Cerebellar cortex (tissue), 1 donor: ENCODE measurements at places on chromosomes 3 and 15.

DNA sequence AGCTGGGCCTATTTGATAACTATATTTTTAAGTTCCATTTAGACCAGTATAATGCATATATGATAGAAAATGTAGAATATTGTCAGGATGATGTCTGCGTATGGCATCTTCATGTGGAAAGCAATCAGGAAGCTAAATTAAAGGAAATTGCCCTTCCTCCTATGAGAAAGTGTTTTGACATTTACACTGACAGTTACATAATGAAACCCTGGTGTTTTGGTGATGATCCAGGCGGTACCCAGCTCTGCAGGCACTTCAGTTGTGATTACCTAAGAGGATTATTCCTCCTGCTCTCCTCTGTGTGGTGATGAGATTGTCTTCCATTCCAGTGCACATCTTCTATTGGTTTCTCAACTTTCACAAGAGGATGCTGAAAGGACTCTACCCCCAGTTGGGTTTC is 126.5 kb upstream of the MITF start:
- DNase-seq, result peak; percentile 27

GRCh38 chr3:135084405-135084804 is 289.3 kb downstream of the EPHB1 start:
- DNase-seq, result no peak

DNA sequence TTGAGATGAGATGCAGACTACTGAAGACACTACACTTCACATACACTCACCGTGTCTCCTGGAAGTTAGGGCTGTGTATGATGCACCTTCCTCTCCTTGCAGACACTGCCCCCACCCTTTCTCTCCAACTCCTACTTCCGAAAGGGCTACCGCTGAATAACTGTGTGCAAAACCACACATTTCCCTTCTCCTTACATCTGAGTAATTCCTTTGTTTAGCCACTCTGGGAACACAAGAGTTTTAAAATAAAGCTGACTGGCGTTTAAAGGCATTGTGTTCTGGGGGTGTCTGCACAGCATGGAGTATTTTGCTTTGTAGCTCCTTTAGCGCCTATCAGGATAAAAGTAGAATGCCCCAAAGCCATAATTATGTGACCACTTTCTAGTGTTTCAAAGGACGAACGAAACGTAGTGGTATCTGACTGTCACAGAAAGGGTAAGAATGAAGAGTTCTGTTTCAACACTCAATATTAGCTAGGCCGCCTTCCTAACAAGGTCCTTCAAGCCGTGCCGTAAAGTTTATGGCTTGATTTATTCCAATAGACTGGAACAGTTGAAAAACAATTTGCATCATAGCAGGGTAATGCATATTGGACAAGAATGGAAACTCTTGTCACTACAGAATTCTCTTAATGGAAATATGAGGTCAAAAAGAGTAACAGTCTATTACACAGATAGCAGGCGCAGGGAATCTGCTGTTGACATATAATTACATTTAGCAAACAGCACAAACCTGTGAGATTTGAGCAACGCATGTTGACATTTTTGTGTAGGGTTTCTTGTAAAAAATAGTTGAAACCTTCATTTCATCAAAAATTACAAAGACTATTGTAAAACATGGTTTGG is 619.9 kb downstream of the FOXP1 start:
- DNase-seq, result no peak

DNA sequence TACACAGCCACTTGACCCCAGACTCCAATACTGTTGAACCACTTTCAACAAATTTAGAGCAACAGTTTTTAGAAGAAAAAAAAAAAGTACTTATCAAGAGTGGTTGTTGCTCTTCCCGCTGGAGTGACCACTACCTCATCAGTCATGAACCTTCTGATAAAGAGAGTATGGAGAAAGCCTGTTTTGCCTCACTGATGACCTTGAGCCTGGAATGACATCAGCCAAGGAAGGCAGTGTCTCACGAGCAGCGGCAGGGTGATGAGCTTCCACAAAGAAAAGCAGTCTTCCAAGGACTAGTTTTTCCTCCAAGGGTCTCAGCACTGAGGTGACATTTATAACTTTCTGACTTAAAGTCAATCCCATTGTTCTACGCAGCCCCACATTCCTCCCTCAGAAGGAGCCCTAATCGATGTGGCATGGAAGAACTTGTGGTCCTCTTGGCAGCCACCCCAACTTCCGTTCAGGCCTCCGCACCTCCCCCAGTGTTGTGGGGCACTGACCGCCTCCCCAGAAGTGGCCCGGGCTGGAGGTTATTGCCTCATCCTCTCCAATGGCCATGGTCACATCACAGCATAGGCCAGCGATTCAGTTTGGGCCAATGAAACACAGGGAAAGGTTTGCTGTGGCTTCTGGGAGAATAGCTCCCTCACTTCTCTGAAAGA is 1.8 kb upstream of the CYP11A1 start:
- no peak for DNase-seq

GRCh38 chr3:129838086-129838485 is 55.4 kb downstream of the TMCC1 start:
- no peak for DNase-seq

GRCh38 chr3:129736070-129736469 is 129.6 kb upstream of the PLXND1 start:
- no peak for DNase-seq

DNA sequence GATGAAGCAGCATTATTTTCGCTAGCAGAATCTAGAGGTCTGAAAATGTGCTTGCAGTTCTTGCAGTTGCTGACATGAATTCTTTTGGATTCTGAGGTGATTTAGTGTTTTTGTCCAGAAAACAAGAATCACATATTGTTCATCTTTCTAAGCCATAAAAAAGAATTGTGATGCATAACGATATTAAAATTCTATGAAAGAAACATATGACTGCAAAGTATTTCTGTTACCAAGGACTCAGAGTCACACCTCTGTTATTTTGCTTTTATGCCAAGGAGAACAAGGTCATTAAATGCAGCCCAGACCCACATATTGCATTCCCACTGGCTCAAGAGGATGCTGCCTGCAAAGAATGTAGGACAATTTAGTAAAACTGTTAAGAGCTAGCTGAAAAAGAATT is 299.8 kb upstream of the GPR149 start:
- DNase-seq, result peak; percentile 34
